ENCODE measurements at places on chromosomes 2 and 18.

GRCh38 chr2:61233581-61233980, 71.6 kb downstream of the C2orf74 start:
- no peak for DNase-seq

DNA sequence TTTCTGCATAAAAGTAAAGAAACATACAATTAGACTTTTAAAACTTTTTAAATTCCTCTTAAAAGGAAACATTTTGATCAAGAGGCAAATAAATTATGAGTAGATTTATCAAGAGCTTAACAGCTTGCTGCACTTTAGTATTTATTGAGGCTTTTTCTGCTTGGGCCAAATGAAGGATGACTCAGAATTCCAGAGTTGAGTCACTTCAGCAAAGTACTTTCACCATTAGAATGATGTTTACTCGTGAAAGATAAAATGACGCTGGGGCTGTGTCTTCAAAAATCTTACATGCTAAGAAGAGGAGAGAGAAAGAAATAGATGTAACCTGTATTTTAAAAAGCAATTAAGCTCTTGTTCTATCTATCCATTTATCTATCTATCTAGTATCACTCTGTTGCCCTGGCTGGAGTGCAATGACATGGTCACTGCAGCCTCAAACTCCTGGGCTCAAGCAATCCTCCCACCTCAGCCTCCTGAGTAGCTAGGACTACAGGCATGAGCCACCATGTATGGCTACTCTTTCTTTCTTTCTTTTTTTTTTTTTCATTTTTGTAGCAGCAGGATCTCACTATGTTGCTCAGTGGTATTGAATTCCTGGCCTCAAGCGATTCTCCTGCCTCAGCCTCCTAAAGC, 75.3 kb upstream of the RIOK3 start:
- no peak for DNase-seq

DNA sequence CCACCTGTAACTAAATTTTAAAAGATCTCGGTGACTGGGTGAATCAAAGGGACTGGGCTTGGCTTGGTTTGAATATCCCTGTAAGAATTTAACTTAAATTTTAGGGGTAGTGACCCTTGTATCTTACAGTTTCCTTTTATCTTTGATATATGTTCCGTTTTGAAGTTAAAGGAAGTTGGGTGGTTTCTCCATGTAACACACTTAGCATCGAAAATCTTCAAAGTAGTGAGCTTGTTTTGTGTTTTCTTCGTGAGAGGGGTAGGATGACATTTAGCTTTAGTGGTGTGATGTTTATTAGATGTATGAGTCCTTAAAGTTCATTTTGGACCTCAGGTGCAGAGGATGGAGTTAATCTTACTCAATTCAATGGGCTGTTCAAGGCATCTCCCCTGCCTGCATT, 1.6 kb downstream of the WDR7 start:
- no peak for DNase-seq

GRCh38 chr2:122237450-122237849, 482.0 kb downstream of the TSN start:
- DNase-seq: no peak

GRCh38 chr2:159110784-159111183, 142.3 kb downstream of the TANC1 start:
- DNase-seq: no peak

GRCh38 chr2:191114403-191114886, 36.3 kb downstream of the STAT4 start:
- no peak for DNase-seq

DNA sequence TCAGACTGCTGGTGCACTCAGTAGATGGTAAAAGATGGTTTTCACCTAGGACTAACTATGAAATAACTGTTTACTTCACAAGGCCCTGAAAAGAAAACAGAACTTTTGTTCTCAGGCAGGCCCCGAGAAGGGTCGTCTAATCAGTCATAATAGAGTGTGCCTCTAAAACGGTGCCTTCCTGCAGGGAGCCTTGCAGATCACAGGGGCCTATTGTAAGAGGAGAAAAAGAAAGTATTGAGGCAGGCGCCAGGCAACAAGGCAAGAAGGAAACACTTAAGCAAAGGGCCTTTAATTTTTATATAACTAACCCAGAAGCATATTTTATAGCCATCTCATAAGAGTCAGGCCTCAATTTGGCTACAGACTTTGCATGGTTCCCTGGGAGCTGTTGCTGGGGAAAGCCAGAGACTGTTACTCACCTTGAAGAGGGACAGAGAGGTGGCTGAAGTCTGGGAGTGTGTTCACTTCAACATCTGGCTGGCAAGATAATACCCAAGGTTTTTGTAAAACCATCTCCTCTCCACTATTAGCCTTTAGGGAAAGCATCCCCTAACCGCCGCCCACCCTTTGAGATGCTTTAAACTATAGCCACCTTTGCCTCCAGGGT, 117.1 kb downstream of the PRPF40A start:
- DNase-seq: no peak

DNA sequence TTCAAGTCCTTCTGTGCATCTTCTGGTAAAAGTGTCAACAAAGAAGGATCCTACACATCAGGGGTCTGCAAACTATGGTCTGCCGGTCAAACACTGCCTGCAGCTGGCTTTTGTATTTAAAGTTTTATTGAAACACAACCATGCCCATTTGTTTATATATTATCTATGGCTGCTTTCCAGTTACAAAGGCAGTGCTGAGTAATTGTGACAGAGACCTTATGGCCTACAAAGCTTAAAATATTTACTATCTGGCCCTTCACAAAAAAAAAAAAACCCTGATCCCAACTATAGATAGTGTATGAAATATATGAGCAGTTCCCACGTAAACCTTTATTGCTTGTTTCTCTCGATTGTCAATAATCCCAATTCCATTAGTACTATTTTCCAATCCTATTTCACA, 101.4 kb downstream of the RBMS1 start:
- no peak for DNase-seq

DNA sequence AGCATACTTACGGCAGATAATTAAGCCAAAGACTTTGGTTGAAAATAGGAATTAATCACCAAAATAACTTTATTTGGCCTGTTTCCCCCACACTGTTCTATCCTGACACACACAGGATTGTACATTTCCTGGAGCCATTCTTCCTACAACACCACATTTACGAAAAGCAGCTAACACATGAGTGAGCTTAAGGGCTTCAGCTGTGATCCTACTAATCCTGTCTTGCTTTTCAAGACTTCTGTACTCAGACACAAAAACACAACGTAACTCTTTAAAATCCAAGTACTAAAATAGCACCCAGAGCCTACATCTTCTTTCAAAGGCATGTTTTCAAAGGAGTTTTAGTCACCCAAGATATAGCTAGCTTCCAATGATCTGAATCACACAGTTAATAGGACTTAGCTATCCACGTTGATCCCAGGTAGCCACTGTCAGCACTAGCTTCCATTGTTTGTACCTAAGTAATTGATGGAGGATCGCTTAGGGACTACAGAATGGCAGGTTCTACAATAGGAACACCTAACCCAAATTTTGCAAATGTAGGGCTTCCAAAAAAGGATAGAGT, 42.8 kb upstream of the TTC39C start:
- no peak for DNase-seq

- DNase-seq: no peak
Measured at GRCh38 chr2:162063281-162063680, 10.7 kb downstream of the DPP4 start.

DNA sequence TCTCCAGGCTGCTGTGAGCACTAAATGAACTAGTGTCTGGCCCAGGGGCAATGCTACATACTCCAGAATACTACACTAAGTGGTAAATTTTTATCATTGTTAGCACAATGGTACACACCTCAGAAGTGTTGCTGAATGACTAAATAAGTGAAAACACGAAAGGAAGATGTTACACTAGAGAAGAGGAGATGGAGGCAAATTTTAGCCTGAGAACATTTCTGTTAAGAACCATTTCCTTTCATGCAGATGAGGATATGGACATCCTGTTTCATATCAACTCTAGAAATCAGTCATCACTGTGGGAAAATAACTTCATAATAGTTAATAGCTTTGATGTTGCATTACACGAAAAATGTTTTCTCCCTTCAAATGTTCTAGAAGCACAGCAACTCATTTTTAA, 117.6 kb upstream of the STK17B start:
- no peak for DNase-seq

All from NCI-H187 (cell line).